NCI-H524 (cell line): ENCODE measurements at places on chromosomes 12 and 14.

DNA sequence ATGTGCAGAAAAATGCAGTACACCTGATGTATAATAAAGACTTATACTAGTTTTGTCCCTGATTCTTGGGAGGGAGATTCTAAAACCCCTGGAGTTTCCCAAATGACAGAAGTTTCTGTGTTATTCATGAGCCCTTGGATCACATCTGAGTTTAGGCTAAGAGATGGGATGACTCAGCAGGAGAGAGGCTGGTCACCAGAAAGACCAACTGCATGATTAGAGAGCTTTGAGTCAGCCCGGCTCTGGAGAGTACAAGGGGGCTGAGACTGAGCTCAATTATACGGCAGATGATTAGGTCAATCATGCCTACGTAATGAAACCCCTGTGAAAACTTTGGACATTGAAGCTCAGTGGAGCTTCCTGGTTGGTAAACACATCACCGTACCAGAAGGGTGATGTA lies 174.2 kb downstream of the SSPN start:
- DNase-seq: no peak

GRCh38 chr12:27974735-27975221 lies 2.2 kb upstream of the PTHLH start:
- no peak for DNase-seq

DNA sequence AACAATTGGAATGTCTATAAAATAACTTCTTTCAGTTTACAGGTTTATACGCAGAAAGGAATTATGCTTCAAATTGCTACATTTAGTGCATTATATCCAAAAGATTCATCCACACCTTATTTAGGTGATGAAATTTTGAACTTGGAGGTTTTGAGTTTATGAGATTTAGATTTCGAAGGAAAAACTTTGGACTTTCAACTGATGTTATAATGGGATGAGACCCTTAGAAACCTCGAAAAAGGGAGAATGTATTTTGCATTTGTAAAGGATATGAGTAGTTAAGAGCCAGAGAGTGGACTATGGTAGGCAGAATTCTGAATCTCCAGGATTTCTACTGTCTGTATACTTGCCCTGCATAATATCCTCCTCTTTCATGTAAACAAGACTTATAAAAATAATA lies 851.6 kb upstream of the MGAT4C start:
- DNase-seq: no peak

DNA sequence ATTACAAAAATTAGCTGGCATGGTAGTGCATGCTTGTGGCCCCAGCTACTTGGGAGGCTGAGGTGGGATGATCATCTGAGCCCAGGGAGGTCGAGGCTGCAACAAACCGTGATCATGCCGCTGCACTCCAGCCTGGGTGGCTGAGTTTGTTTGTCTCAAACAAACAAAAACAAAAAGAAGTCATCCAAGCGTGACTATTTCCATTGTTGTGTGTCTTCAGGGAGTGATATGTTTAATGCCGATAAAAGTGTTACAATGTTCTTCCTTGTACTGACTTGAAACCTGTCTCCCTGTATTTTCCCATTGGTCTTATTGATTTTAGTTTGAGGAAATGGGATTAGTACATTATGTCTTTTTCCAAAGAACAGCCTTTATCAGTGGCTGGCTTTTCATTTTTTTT lies 75.6 kb upstream of the USP44 start:
- no peak for DNase-seq

DNA sequence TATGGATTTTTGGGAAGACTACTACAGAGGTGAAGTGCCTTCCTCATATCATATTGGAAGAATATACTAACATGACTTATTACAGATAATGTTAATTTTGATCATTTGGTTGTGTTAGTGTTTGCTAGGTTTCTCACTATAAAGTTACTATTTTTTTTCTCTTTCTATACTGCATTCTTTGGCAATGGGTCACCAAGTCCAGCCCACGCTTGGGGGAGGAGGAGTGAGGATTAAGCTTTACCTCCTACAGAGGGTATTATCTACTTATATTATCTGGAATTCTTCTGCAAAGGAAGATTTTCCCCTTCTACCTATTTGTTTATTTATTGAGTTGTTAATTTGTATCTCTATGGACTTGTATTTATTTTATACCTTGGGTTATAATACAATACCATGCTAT lies 31.5 kb downstream of the SCN8A start:
- DNase-seq: no peak
